Suppressor macrophage treated with lipopolysaccharide for 1 hour (primary cell): ENCODE measurements at places on chromosomes 1 and 21.
A peak's percentile ranks its signal among the peaks of the same experiment; 100 is the strongest.

GRCh38 chr21:36630485-36631206, 68.3 kb upstream of the SIM2 start:
- DNase-seq, result peak; percentile 87

DNA sequence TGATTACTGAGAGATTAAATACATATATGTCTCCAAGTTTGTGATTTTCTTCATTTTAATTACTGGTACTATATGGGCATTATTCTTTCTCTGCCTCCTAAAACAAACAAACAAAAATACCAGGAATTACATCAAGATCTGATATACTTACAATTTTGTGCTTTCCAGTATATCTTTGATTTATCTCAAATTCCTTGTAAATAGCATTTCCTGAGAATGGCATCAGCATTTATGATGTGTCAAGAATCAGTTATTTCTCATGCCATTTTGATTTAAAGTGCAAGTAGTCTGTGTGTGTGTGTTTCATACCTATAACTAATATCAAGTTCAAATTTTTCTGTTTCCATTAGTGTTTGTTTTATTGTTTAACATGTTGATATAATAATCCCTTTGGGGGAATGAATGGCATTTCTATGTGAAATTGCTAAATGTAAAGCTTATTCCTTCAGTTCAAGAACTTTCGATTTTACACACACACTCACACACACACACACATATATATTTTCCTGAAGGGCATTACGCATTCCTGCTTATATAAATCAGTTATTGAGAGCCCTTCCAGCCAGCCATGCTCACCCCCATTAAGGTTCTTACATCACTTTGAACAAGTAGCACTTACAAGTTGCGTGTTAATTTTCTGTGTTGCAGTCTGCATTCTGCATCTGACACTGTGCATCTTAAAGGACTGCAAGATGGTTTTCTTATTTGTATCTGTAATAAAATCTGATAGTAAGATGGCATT, 102.7 kb downstream of the NEK7 start:
- DNase-seq, result no peak

GRCh38 chr21:32426592-32427051, 14.1 kb downstream of the EVA1C start:
- DNase-seq, result no peak

DNA sequence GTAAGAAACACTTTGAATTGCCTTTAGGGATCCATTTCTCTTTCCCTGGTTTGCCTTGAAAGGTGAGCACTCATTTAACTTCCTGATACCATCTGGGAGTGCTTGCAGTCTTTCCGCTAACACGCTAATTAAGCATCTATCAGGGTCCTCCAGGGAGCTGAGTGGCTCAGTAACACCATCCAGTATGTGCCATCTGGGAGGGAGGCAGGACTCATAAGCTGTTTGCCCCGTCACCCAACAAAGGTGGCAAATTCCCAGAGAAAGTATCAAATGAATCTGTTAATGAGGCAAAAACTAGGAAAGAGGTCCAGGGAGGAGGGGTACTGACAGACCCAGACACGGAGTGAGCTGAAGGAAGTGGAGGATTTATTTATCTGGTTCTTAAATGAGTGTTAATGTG, 430.9 kb downstream of the HLX start:
- no peak for DNase-seq

DNA sequence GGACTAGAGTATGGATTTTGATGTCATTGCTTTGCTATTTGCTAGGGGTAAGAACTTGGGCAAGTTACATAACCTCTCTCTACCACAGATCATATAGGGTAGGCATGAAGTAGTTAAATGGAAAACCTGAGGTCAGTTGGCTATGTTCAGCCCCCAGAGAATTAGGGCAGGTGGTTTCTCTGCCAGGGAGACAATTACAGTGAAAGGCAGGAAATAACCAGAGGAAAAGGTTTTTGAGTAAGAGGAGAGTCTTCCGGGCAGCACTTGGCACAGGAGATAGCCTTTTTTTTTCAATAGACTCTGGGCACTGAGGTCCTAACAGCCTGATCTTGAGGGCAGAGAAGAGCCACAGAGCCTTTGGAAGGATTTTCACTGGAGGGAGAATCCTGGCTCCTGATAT, 16.7 kb upstream of the SERBP1 start:
- no peak for DNase-seq
